ENCODE measurements at places on chromosomes 4 and X.

DNA sequence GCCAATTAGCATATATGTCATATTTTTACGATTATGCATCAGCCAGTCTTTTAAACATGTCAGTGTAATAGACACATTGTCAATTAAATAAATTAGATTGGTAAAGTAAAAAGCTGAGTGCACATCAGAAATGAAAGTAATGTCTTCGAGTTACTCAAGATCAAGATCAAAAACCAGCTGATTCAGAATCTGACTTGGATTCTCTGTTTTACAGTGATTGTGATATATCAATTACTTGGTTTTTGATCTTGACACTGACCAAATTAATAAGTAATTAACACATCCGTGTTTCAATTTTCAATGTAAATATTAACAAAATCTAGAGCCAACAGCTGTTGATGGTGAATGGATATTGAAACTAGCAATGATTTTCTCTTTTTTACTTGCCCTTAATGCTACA lies 311.6 kb downstream of the PDGFC start:
- no peak for DNase-seq

DNA sequence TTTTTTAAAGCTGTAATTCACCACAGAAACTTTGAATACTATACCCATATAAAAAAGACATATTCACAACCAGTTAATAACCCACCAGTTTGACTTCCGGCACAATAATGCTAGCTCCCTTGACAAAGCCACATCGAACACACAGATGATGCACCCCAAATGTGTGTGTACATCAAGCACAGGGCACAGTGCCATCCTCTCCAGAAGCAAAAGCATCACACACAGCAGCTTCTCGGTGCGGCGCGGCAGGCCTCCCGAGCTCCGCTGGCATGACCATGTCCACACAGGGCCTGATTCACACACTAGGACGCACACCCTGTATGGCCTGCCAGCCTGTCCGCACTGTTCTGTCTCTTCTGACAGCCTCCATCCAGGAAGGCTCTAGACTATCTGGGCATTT lies 88.0 kb downstream of the LEF1 start:
- no peak for DNase-seq

DNA sequence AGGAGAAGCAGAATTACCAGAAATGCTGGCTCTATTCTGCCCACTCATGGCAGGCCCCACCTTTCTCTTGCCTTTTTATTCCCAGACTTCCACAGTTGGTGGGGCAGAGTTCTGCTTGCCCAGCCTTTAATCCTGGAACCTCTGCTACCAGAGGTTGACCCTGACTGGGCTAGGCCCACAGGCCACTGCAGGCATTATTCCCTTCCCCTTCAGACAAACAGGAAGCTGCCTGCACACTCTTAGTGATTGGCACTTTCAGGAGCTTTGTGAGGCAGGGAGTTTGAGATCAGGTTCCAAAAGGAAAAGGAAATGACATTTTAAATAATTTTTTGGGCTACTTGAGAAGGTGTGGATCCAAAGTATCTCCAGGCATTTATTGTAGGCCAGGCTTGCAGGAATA lies 18.8 kb downstream of the MSN start:
- no peak for DNase-seq

- DNase-seq: no peak
These were observed 47.5 kb downstream of the INTS12 start for GRCh38 chr4:105661028-105661427.

DNA sequence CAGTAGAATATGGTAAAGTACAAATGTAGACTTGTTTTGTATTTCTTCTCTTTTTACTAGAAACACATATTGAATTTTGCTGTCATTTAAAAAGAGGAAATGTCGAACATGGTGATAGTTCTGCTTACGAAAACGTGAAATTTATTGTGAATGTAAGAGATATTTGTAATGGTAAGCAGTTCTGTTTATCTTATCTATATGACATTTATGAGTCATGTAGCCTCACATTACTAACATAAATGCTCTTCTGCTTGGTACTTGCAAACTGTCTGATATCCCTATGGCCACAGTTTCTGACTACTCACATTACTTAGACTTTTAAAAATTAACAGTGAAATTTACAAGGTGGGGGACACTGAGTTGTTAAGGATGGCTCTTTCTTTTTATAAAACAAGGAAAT lies 57.9 kb downstream of the PASD1 start:
- DNase-seq: no peak

DNA sequence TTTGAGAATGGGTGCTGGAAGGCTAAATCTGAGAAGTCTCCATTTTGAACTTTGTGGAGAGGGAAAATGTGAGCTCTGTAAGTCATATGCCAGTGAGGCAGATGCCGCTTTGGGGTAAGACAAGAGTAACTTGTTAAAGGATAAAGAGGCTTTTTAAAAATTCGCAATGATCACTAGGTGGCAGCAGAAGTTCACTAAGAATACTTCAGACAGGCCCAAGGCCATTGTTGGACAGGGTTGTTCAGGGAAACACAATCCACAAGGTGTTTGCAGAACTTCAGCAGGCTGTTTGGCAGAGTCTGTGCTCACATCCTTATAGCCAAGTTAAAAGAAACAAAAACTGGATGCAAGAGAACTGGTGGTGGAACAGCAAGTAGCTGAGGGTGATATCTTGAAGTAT lies 13.7 kb upstream of the PIGA start:
- DNase-seq: peak; percentile 75

GRCh38 chr4:66943112-66943511 lies 602.2 kb downstream of the CENPC start:
- DNase-seq: no peak

DNA sequence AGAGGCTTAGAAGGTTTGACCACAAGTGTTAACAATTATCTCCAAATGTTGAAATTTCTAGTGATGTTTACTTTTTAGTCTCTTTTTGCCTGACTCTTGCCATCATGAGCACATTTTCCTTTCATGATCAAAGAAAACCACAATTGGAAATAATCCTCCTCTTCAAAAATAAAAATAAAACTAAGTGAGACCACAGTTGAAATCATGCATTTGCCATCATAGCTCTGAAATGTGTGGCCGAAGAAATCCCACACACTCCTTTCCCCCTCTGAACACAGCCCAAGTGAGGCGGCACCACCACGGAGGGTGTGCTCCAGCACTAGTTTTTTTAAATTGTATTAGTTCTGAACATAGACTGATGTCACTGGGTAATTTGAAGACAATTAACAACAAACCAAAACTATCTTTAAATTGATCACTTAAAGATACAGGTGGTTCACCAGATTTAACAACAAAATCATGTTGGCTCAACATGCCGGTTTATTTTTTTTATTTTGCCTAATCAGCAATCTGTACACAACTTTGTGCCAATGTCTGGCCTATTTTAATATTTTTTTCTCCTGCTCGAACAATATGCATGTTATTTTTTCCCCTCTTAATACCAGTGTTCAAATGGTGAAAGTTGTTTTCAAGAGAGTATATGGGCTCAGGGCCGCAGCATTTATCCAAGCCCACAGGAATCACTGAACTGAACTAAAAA lies 17.6 kb downstream of the APBB2 start:
- no peak for DNase-seq

DNA sequence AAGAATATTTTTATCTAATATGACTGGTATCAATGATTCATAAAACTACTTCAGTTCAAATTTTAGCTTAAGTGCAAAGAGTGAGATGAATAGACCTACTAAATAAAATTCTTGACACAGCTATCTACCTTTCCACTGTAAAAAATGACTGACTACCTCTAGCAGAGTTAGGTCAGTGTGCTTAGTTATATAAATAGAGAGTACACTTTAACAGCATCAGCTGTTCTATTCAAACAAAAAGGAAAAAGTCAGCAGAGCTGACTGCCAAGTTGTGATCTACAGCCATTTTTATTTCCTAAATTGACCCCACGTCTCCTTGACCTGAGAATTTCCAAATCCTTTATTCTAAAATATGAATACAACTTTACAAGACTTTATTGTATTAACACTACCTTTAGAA lies 262.4 kb downstream of the CAMK2D start:
- no peak for DNase-seq

GRCh38 chrX:48466696-48467095 lies 3.4 kb downstream of the SLC38A5 start:
- peak; percentile 14 for DNase-seq

GRCh38 chr4:131001371-131001770 lies 1905.4 kb downstream of the C4orf33 start:
- DNase-seq: no peak

DNA sequence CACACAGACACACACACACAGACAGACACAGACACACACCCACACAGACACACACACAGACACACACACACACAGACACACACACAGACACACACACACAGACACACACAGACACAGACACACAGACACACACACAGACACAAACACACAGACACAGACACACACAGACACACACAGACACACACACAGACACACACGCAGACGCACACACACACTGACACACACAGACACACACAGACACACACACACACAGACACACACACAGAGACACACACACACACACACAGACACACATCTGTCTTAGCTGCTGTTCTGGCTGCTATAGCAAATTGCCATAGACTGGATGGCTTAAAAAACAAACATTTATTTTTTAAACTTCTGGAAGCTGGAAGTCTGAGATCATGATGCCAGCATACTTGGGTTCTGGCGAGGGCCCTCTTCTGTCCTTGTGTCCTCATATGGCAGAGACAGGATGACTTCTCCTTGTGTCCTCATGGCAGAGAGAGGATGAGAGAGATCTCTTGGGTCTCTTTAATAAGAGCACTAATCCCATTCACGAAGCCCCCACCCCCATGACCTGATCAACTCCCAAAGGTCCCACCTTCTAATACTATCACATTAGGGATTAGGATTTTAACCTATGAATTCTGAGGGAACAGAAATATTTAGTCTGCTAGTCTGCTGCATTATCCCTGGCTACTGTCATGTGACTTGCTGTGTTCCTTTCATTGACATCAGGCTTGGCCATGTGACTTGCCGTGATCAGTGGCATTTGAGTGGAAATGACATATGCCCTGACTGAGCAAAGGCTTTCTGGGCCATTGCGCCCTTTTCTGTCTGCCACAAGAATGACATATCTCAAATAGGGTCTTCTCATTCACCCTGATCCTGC lies 32.7 kb upstream of the RASGEF1B start:
- DNase-seq: no peak
